Pancreas (tissue), 10 donors: ENCODE measurements at places on chromosomes 6 and 20. TPM values are rescaled to one million over a fixed set of nuclear protein-coding genes. Genes with fewer than 3 reads are reported as not detected.

DNA sequence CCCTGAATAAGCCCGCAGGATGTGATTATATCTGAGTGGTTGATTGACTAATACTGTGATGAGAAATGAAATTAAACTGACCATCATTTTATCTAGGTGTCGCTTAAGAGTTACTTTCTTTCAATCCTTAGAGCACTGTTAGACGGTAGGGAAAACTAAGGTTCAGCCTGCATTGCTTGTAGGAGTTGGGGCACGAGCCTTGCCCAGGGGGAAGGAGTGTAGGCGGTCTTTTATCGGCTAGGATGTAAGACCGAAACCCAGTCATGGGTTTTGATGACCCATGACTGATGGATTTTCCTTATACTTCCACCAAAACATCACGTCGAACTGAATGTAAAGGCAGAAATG is 392 bp upstream of the TASP1 start:
- H3K4me1 ChIP-seq, result peaks cover 8% of the 10 kb centered on the region
- peak overlapping the region; percentile 82 for H3K4me3 ChIP-seq
- H3K36me3 ChIP-seq, result no peaks in the 10 kb centered on the region
- DNase-seq, result no peak

DNA sequence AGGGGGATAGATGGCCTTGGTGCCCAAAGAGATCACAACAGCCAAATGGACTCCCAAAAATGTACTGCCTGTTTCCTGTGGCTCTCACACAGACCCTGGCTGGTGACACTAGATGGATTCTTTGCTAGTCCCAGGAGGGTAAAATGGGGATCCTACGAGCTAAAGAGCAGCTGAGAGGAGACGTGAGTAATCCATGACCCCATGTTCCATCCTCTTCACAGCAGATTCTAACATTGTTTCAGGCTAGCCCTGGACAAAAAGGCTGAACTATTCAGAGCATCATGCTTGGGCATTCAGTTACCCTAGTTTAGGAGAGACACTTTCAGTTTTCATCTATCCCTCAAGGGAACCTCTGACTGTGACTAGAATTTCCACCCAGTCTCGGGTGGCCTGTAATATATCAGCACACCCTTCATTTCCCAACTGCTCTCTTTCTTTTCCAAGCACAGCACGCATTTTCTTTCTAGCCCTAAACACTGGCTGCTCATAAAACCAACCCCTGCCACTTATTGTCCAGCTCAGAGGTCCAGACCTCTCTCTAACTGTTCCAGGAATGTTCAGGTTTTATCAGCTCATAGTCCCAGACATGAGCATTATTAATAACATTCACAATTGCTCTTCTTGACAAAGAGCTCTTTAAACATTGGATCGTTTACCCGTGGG is 48.5 kb downstream of the SLC22A1 start:
- H3K4me1 ChIP-seq, result no peaks in the 10 kb centered on the region
- no peak overlapping the region for H3K4me3 ChIP-seq
- H3K27me3 ChIP-seq, result no peaks in the 10 kb centered on the region
- H3K36me3 ChIP-seq, result no peaks in the 10 kb centered on the region

DNA sequence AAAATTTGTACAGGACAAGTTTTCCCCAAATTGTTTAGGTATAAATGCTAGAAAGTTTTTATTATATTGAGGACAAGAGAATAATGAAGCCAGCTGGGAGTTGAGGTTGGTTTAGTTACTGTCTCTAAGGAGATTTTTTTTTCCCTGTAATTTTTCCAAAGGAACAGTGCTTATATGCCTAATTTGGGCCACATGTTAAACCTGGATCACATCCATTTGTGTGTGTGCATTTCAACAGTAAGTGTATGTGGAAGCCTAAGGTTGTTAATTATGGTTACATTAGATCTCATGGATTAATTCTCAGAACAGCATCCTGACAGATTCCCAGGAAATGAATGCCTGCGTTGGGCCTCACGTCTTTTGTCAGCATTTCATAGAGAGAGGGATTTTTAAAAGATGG is 4.5 kb downstream of the IGF2R start:
- no peak for DNase-seq
- H3K4me3 ChIP-seq, result no peak overlapping the region
- no peak overlapping the region for H3K27ac ChIP-seq

DNA sequence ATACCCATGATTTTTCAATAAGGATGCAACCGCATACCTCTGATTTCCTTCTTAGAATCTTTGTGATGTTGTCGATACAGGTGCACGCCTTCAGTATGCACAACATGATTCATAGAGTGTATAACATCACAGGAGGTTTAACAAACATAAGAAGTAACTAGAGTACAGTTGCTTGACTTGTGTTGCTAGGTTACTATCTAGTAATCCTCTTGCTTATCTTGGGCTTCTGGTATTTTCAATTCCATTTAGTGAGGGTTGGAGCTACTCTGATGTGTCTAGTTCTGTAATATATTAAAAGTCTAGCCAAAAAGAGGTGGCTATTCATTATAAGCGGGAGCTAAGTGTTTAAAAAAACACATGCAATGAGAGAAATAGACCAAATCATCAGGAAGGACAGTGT is 85.5 kb upstream of the TENT5A start:
- peaks cover 12% of the 10 kb centered on the region for H3K4me1 ChIP-seq
- DNase-seq, result no peak
- H3K27ac ChIP-seq, result no peak overlapping the region
- H3K36me3 ChIP-seq, result no peaks in the 10 kb centered on the region

DNA sequence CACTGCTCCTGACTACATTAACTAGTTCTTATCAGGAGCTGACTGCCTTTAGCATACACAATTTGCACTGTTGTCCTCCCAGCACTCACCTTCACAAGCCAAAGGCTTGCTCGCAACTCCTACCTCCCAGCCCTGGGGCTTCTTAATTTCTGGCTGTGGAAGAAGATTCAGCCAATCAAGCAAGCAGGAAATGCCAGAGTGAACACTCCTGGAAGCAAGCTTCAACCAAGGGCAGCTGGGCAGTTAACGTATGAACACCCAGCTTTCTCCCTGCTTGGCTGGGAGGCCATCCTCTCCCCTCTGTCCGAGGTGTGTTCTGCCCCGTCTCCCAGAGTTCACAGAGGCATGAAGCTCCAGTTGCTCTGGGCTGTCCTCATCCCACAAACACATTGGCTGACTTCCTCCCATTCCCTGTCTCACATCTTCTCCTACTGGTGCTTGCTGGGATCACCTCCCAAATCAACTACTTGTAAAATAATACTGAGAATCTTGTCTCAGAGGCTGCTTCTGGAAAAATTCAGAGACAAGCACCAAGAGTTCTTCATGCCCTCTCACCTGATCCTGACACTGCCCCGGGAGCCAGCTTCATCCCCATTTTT is 15.3 kb upstream of the SRSF6 start:
- DNase-seq, result no peak
- H3K27ac ChIP-seq, result no peak overlapping the region
- H3K27me3 ChIP-seq, result no peaks in the 10 kb centered on the region
- no peak overlapping the region for H3K4me3 ChIP-seq
- no peaks in the 10 kb centered on the region for H3K36me3 ChIP-seq
- H3K4me1 ChIP-seq, result no peaks in the 10 kb centered on the region

DNA sequence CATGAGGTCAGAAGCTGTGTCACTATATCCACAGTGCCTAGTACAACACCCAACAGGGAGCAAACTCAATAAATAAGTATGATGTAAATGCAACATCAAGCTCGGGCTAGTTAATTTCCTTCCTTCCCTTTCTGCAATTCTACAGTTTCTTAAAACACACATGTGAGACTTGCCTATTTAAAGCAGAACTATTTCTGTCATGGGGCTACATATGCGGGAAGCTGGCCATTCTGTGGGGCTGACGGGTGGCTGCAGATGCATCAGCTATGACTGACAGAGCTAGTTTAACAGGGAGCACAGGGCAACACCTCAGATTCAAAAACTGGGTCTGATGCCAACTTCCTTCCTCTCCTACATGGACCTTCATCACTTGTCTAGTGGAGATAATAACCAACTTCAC is 118.1 kb upstream of the ENPP5 start:
- no peak for DNase-seq
- no peaks in the 10 kb centered on the region for H3K36me3 ChIP-seq
- H3K4me1 ChIP-seq, result peaks cover 9% of the 10 kb centered on the region
- no peak overlapping the region for H3K27ac ChIP-seq

DNA sequence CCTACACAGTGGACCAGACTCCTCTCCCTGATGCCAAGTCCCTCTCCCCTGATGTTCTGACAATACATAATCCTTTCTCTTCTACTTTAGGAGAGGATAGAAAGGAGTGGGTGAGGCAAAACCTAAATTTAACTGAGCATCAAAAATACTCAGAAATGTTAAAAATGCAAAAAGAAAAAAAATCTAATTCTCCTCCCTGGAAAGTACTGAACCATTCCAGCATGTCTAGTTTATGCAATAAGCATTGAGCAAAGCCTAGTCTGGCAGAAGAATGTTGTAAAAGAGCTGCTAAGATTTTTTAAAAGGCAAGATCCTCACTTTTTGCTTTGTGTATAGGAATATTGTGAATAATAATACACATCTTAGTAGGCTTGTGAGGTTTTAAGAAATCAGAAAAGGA is 116.6 kb upstream of the STXBP5 start:
- H3K27ac ChIP-seq, result no peak overlapping the region
- no peaks in the 10 kb centered on the region for H3K27me3 ChIP-seq
- DNase-seq, result no peak
- no peaks in the 10 kb centered on the region for H3K36me3 ChIP-seq
- no peaks in the 10 kb centered on the region for H3K4me1 ChIP-seq

GRCh38 chr6:143155681-143156080 is 95.0 kb downstream of the AIG1 start:
- DNase-seq, result no peak
- H3K27ac ChIP-seq, result no peak overlapping the region
- H3K36me3 ChIP-seq, result no peaks in the 10 kb centered on the region
- H3K4me1 ChIP-seq, result no peaks in the 10 kb centered on the region

GRCh38 chr6:26286168-26286877 is 78.7 kb upstream of the BTN3A2 start:
- peak; percentile 89 for DNase-seq
- no peaks in the 10 kb centered on the region for H3K36me3 ChIP-seq
- no peaks in the 10 kb centered on the region for H3K27me3 ChIP-seq
- peak overlapping the region; percentile 65 for H3K4me3 ChIP-seq
- peak overlapping the region; percentile 76 for H3K27ac ChIP-seq

- DNase-seq, result no peak
- H3K36me3 ChIP-seq, result peaks cover 9% of the 10 kb centered on the region
- H3K27me3 ChIP-seq, result no peaks in the 10 kb centered on the region
- H3K27ac ChIP-seq, result peak overlapping the region; percentile 76
Measured at GRCh38 chr20:63980317-63980805, 571 bp upstream of the PRPF6 start.

DNA sequence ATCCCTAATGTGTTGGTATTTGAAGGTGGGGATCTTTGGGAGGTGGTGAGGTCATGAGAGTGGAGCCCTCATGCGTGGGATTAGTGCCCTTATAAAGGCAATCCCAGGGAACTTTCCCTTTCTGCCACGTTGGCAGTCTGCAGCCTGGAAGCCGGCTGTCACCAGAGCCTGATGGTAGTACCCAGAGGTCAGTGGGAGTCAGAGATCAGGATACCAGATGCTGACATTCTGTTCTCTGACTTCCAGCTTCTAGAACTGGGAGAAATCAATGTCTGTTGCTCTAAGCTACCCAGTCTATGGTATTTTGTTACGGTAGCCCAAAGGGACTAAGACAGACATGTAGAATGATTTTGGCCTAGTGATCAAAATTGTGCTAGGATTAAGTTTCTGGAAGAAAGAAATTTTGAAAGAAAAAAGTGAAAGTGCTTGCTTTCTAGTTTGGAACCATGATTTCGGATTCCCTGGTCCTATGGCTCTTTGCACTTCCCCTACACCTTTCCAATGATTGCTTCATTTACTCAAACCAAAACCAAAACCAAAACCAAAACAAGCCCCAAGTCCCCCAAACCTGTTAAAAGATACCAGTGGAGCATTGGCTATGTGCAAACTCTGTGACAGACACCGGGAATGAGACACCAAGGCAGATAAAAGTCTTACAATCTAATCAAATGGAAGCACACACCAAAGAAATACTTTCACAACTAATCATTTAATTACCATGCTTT is 173.7 kb upstream of the ZNF217 start:
- H3K27ac ChIP-seq, result no peak overlapping the region
- no peaks in the 10 kb centered on the region for H3K36me3 ChIP-seq
- DNase-seq, result peak; percentile 31
- H3K27me3 ChIP-seq, result no peaks in the 10 kb centered on the region
- no peaks in the 10 kb centered on the region for H3K4me1 ChIP-seq
- H3K4me3 ChIP-seq, result no peak overlapping the region

DNA sequence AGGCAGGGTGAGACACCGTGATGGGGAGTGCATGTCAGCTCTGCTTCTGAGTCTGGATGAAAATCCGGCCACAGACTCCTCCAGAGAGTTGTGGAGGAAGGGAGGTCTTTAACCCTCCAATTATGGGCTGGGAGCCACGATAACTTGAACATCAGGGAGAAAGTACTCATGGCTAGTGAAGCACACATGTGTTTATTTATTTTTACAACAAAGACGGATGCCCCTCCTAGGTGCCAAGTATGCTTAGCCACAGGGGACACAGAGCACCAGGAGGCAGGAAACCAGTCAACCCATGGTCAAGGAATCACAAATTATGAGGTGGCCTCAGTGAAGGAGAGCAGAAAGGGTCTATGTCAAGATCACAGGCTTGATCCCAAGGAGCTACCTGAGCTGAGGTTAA is 54.1 kb downstream of the ZNF217 start:
- no peaks in the 10 kb centered on the region for H3K4me1 ChIP-seq
- H3K4me3 ChIP-seq, result no peak overlapping the region
- no peaks in the 10 kb centered on the region for H3K36me3 ChIP-seq
- DNase-seq, result no peak
- no peaks in the 10 kb centered on the region for H3K27me3 ChIP-seq
- H3K27ac ChIP-seq, result no peak overlapping the region

DNA sequence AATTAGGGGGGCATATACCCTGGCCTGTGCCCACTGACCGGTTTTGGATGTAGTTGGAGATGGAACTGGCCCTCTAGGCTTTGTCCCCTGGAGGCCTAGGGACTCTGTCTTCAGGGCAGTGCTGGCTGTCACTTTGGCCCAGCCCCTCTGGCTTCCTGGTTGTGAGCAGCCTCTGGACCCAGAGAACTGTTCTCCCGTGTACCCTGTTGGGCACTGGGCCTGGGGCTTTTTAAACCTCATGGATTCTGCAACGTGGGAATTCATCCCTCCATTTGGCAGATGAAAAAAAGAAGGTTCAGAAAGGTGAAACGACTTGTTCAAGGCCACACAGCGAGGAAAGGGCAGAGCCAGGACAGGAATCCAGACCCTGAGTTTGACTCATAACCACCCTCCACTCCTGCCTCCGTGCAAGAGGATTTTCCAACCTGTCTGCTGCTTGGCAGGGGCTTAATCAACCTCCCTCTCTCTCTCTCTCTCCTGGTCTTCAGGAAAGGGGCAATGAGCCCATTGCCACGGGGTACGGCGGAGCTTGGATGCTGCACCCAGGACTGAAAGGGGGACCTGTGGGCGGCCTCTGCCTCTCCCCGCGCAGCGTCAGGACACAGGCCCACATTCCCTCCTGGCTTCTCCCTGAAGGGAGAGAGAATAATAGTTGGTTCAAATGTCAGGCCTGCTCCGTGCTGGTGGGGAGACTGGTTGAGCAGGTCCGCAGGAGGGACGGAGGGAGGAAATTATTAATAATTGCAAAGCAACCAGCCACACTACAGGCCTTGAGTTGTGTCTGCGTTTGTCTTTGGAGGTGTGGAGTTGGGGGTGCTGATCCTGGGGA is 56.0 kb downstream of the CEBPB start:
- peak overlapping the region; percentile 76 for H3K27ac ChIP-seq
- DNase-seq, result peak; percentile 41
- no peaks in the 10 kb centered on the region for H3K27me3 ChIP-seq
- H3K4me1 ChIP-seq, result peaks cover 9% of the 10 kb centered on the region
- no peaks in the 10 kb centered on the region for H3K36me3 ChIP-seq

DOP1A gene
- total RNA-seq, result 8.3 TPM

DCBLD1 gene
- 7.2 TPM for total RNA-seq

CST4 gene
- not detected for total RNA-seq

CD93 gene
- total RNA-seq, result 4.5 TPM

ADGRF5 gene
- total RNA-seq, result 2.8 TPM
